Pulmonary artery endothelial cell (primary cell): ENCODE measurements at places on chromosomes 2 and 18.

DNA sequence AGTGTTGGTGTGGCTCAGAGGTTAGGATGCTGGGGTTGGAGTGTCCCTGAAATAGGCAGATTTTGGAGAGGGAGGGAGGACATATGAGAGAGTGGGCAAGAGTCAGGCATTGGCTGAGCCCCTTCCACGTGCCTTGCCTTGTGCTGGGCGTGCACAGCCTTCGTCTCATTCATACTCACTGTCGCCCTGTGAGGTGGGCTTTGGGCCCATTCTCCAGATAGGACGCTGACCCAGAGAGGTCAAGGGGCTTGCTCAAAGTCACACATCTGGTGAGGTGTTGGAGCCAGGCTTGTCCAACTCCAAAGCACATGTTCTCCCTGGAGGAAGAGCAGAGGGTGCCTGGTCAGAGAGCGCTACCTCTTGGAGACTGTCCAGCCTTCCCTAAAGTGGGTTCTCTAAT is 166.8 kb downstream of the DYSF start:
- no peak for DNase-seq

DNA sequence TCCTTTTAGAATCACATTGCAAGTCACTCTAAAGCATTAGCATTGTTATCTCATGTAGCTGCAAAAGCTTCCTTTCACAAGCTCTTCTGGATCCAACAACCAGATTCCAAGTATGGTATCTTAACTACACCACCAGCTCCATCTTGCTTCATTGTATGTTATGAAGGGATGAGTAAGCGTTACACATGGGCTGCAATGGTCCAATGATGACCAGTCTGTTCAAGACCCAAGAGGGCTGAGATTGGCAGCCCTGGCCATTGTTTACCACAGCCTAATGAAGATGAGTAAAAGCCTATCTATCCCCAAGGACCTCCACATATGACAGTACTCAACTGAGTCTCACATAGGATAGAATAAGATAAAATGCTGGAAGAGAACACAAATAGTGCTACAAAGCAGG is 6.3 kb downstream of the CFLAR start:
- DNase-seq, result no peak

DNA sequence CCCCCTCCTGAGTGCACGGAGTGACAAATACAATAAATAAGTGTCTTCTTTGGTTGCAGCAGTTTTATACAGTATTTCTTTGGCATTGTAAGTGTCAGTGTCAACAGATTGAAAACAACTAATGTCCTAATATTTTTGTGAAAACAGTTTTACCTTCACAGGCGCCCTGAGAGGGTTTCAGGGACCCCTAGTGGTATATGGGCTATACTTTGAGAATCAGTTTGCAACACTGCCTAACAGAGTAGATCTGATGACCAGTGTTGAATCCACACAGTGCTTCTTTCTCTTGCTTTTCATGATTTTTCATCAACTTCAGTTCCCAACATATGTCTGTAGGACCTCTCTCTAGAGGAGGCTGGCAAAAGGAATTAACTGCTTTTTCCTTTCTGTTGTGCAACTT is 162.2 kb downstream of the PRPF40A start:
- no peak for DNase-seq

DNA sequence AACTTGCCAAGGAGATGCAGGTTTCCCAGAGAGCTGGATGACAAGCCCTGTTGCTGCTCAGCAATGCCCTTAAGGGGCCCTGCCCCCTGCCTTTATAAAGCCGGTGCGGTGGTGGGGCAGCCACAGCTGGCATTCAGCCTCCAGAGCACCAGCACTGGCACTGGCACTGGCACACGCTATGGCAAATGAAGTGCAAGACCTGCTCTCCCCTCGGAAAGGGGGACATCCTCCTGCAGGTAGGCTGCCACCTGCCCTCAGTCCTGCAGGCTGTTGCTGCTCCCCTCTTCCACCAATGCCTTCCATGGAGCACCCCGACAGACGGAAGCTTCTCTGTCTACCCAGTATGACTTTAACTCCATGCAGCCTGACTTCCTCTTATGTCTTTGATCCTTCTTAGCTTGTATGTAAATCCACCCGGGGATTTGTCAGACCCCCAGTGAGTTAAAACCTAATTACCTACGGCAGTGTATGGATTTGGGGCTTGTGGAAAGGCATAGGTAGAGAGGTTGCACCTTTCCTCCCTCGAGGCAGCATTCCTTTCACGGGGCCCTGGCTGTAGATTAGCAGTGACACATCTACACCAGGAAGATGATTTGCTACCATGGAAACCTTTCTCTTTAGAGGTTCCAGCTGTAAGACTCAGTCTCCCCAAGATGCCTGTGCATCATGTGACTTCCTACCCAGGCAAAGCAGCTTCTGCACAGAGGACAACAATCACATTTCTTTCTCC is at the start of gene DAPL1:
Gene DAPL1, plus strand, starts transcription at position 123 of the 730 bp plus-strand sequence. Its CDS starts 56 bp downstream, at position 179.
- no peak for DNase-seq

DNA sequence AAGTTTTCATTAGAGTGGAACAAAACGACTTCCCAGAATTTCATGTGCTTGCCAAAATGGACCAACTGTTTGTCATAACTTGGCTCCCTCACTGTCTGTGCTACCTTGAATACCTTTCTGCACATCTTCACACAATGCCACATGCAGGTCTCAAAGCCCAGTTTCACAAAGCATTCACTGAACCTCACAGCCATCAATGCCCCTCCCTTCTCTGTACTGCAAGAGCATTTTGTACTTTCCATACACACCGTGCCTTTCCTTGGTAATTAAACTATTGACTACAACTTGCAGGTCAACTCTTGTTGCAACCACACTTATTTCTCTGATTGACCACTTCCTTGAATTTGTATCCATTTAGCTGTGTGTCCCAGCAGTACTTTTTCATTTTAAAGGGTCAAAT is 50.5 kb downstream of the PAX3 start:
- no peak for DNase-seq

DNA sequence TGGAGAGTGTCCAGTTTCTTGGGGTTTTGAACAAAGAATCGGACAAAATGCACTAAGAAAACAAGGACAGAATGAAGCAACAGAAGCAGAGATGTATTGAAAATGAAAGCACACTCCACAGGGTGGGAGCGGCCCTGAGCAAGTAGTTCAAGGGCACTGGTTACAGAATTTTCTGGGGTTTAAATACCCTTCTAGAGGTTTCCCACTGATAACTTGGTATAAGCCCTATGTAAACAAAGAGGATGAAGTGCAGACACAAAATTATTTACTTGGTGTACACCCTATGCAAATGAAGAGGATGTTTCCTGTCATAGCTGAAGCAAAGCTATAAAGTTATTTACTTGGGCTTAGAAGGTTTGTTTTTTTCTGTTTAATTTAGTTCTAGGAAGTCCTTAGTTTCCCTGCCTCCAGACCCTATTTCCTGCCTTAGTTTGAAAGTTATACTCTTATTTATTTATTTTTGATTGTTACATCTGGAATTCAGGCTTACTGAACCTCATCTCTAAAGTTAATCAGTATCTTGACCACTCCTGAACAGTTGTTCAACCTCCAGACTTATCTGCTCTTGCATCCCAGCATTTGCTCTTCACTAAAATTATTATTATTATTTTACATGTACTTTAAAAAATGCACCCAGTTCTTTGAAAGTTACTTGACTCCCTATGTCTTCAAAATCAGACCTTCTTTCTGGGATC is 193.5 kb downstream of the SPP2 start:
- no peak for DNase-seq

GRCh38 chr2:12948961-12949353 is 232.2 kb downstream of the TRIB2 start:
- DNase-seq, result no peak

GRCh38 chr2:231364961-231365810 is 30.3 kb upstream of the B3GNT7 start:
- peak; percentile 56 for DNase-seq

- no peak for DNase-seq
Observed at GRCh38 chr2:152558158-152558984, 158.9 kb downstream of the PRPF40A start.

DNA sequence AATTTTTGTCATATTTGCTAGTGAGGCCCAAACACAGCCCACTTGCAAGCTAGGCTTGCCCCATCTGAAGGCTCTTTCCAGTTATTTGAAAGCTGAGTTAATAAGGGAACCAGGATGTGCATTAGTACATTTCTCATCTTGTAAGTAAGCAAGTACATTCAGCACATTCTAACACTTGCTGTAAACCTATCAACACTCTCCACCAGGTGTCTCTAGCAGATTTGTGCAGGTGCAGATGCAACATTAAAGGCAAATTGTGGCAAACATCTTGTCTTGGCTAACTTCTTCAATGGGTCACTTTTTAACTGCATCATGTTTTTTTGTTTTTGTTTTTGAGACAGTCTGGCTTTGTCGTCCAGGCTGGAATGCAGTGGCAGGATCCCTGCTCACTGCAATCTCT is 25.3 kb upstream of the MFSD6 start:
- peak; percentile 5 for DNase-seq

DNA sequence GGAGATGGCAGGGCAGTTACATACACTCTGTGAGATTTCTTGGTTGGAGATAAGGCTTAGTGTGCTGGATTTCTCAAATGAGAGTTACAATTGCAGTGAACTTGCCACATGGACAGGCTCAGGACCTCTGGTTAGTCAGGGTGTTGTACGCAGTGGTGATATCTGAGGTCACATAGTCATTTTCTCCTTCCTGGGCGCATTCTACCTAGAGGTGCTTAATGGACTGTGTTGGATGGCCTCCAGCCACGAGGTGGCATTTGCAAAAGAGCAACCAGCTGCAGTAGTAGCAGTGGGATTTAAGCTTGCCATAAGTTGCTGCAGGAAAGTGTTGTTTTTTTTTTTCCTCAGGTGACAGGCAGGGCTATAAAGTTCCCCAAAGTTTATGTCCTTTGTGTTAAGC is 173.8 kb upstream of the TMEM200C start:
- no peak for DNase-seq

DNA sequence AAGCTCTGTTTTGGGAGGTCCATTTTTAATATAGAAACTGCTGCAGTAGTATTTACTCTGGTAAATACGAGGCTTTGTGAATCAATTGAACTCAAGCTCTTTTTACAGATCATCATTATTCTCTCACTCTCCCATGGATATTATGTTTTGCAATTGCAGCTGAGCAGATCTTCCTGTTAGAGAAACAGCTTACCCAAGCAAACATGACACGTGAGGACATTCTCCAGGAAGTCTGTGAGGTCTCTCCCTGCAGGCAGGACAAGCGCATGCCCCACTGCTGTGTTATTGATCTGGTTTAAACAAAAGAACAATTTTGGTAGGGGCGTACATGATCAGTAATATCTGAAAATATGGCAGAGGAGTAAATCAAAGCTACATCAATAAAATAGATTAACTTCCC is 72.1 kb downstream of the COL6A3 start:
- no peak for DNase-seq
